ENCODE measurements at places on chromosomes 2 and 18.
A peak's percentile ranks its signal among the peaks of the same experiment; 100 is the strongest.

DNA sequence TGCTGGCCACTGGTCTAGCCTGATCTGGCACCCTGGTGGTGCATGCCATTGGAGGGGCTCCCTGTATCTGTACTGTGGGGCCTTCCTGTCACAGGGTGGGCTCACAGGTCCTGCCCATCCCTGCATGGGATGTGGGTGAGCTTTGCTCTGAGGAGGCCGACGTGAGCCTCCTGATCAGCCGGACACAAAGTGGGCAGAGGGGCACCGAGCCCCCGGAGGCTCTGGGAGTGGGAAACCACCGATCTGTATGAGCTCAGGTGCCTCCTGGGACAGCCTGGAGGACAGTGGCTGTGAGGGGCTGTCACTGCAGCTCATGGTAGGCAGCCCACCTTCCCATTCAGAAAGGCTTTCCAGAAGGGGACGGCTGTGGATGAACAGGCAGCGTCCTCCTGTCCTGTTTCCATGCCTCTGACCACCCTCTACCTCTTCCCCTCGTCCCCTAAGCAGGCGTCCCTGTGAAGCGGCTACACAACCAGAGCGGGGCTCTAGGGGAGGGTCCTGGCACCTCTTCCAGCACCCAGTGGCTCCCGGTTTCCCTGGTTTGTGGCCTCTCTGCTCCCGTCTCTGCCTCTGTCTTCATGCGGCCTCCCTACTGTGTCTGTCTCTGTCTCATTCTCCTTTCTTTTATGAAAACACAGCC is 112.5 kb upstream of the OTOS start:
- peak; percentile 54 for DNase-seq
- H3K27me3 ChIP-seq: no peaks in the 10 kb centered on the region
- no peak overlapping the region for H3K4me3 ChIP-seq
- no peaks in the 10 kb centered on the region for H3K36me3 ChIP-seq
- H3K27ac ChIP-seq: peak overlapping the region; percentile 87
- peaks cover 49% of the 10 kb centered on the region for H3K4me1 ChIP-seq

- H3K27ac ChIP-seq: no peak overlapping the region
- H3K36me3 ChIP-seq: no peaks in the 10 kb centered on the region
- no peak overlapping the region for H3K4me3 ChIP-seq
- DNase-seq: no peak
- no peaks in the 10 kb centered on the region for H3K27me3 ChIP-seq
These were observed 36.5 kb downstream of the MGAT5 start for GRCh38 chr2:134290358-134290757.

DNA sequence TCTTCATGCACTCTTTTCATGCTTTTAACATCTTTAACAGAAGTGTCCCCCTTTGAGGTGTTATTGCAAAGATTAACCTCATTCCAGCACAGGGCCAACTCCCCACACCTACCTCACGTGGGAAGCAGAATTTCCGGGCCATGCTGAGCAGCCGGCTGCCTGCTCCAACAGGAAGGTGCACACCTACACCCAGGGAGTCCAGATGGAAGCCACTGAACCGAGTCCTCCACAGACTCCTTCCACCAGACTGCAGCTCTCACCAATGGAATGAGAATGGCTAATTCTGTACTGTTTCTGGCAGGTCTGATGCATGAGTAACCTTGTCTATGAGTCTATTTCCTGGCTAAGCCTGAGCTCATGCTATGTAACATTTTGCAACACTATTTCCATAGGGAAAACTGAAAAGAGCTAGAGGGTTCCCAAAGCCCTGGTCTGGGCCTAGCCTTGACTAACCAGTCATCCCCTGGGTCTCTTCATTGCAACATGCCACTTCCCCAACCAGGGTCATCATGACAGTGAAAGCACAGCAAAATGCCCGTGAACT is 11.0 kb downstream of the ERFE start:
- DNase-seq: peak; percentile 78
- peaks cover 22% of the 10 kb centered on the region for H3K4me1 ChIP-seq
- peak overlapping the region; percentile 69 for H3K27ac ChIP-seq
- H3K36me3 ChIP-seq: peaks cover 59% of the 10 kb centered on the region
- H3K27me3 ChIP-seq: no peaks in the 10 kb centered on the region

DNA sequence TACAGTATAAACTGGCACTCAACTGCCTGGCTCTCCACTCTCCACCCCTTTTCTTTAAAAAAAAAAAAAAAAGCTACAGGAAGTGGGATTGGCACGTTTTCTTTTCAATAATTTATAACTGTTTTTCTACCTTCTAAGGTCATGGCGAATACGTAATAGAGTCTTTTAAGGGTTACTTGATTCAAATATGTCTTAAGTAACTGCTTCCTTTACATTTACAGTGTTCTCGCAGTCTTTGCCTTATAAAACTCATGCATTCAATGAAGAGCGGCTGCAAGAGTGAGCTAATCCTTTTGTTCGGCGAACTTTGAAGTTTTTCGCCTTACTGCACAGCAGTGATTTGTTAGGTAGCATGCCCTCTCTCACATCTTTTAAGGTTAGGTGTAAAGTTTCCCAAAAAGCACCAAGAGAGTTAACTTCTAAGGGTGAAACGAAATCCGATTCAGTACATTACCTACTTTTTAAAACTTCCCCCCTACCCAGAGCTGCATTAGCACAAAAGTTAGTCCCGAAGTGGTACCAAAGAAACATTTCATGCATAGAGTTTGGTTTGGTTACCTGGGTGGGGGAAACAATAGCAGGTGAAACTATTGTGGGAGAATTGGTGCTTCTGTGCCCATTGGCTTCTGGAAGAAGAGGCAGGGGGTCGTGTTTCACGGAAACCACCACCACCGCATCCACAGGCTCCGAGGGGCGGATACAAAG is 2.0 kb downstream of the KCTD1 start:
- peaks cover 63% of the 10 kb centered on the region for H3K4me1 ChIP-seq
- H3K27ac ChIP-seq: peak overlapping the region; percentile 93
- H3K4me3 ChIP-seq: peak overlapping the region; percentile 70
- DNase-seq: no peak
- no peaks in the 10 kb centered on the region for H3K27me3 ChIP-seq

All from right atrium auricular region (tissue), 2 donors.